ENCODE measurements at places on chromosomes 4 and X. TPM values are rescaled to one million over a fixed set of nuclear protein-coding genes. Genes with fewer than 3 reads are reported as not detected.

NALF2 gene
- under 0.01 TPM for total RNA-seq

CORIN gene
- total RNA-seq = under 0.01 TPM

SYNPO2 gene
- 0.27 TPM for total RNA-seq

RTL9 gene
- total RNA-seq = under 0.01 TPM
